Neural progenitor cell (in vitro differentiated cells): ENCODE measurements at places on chromosomes 1 and 21. TPM values are rescaled to one million over a fixed set of nuclear protein-coding genes. Genes with fewer than 3 reads are reported as not detected.

GRCh38 chr1:59999006-59999405 is 72.4 kb upstream of the CYP2J2 start:
- H3K4me3 ChIP-seq = no peak overlapping the region
- no peak overlapping the region for H3K27ac ChIP-seq
- no peaks in the 10 kb centered on the region for H3K36me3 ChIP-seq
- DNase-seq = peak; percentile 30
- H3K27me3 ChIP-seq = no peaks in the 10 kb centered on the region

- no peaks in the 10 kb centered on the region for H3K36me3 ChIP-seq
- no peak overlapping the region for H3K4me3 ChIP-seq
- no peak for DNase-seq
- no peaks in the 10 kb centered on the region for H3K27me3 ChIP-seq
Observed at GRCh38 chr1:11611638-11612327, 42.4 kb downstream of the FBXO2 start.

The PTCH2 gene
- total RNA-seq = 0.09 TPM in 1 of 2 replicates, not detected in the other

DNA sequence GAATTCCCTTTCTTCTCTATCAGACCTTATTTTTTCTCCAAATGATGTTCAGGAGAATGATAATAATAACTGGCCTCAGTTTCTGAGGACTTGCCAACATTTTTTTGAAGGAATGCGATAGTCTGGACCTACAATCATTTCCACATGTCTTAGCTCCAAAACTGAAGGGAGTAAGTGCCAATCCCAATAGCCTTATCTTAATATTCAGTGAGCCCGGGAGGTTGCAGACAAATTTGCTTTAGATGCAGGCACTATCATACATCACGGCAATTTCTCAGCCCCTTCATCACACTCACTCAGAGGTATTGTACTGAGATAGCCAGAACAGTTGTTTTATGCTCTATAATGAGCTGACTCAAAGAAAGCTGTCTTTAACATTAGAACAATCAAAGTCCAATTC is 796.9 kb downstream of the ADGRL2 start:
- DNase-seq = no peak
- H3K4me1 ChIP-seq = peaks cover 4% of the 10 kb centered on the region
- no peaks in the 10 kb centered on the region for H3K27me3 ChIP-seq
- no peak overlapping the region for H3K4me3 ChIP-seq
- H3K36me3 ChIP-seq = no peaks in the 10 kb centered on the region

DNA sequence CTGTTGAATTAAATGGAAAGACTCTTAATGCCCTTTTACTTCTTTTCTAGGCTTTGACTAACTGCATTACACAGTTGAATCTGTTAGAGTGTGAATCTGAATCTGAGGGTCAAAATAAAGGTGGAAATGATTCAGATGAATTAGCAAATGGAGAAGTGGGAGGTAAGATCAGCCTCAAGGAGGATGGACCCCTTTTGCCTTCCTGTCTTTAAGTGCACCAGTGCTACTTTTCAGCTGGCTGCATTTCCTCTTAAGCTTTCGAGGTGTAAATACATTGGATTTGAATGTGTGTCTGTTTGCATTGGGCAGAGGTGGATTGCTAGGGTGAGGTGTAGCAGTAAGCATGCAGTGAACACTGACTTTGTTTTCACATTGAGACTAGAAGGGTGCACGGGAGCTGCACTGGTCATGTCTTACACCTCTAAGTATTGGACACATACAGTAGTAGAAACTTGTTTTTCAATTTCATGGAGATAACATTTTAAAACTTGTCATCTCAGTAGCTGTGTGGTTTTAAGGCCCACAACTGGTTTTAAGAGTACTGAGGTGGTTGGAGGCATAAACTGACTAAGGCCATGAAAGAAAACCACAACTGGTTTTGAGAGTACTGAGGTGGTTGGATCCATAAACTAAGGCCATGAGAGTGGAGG is 35.4 kb downstream of the MIA3 start:
- no peaks in the 10 kb centered on the region for H3K4me1 ChIP-seq
- H3K27me3 ChIP-seq = no peaks in the 10 kb centered on the region

DNA sequence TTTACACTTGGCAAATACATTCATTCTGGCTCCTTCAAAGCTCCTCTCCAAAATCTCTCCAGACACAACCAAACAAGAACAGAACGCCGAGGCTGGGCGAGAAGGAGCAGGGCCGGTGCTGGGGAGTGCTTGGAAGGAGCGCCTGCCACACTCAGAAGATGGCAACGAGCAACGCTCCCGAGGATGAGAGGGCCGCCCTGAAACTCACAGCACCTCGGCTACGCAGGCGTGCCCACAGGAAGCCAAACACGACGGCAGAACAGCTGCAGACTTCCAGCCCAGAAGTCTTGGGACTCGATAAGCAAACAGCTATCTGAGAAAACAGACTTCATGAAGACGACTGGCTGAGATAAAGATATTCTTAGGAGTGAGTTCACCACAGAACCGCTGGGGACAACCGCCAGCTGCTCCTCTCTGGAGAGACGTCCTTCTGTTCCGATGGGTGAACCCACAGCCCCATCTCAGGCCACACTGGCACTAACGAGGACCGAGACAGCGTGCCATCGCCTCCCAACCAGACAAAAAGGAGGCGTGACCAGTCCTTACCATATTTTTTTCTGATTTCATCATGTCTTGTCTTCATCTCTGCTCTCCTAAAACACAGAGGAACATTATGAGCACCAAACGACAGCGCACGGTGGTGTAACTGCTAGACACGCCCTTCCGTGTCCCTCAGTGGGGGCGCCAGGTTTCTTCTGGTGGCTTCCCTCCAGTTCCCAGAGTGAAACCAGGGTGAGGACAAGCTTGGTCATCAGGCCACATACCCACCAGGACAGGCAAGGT is 18.6 kb downstream of the PTTG1IP start:
- DNase-seq = no peak
- no peak overlapping the region for H3K27ac ChIP-seq
- H3K27me3 ChIP-seq = no peaks in the 10 kb centered on the region
- no peak overlapping the region for H3K4me3 ChIP-seq
- no peaks in the 10 kb centered on the region for H3K36me3 ChIP-seq
